ENCODE measurements at places on chromosomes 16 and 17.

DNA sequence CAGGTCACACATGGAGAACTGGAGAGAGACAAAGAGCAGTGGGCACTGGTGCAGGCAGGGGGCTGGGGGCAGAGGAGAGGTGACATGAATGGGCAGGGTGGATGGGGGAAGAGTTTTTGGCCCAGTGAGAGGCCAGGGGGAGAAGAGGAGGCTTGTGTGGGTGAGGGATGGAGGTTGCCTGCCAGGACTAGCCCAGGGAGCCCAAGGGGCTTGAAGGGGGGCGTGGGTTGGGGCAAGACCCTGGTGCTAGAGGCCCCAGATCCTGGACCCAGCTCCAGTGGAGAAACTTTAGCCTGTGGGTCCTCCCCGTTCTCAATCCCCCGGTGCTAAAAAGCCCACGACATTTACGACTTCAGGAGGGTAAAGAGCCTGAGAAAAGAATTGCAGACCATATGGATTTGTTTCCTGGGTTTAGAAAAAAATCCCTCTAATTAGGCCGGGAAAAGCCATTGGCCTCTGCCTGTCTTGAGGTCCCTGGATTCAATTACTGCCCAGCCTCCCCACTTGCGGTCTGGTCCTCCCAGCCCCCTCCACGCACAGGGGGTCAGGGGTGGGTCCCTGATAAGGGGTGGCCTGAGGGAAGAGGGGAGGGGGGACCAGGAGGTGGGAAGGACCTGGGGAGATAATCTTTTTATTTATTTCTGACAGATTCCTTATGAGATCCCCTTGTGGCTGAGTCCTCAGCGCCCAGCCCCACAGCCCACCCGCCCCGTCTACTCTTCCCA lies 33.0 kb downstream of the NGFR start:
- no peak for DNase-seq

DNA sequence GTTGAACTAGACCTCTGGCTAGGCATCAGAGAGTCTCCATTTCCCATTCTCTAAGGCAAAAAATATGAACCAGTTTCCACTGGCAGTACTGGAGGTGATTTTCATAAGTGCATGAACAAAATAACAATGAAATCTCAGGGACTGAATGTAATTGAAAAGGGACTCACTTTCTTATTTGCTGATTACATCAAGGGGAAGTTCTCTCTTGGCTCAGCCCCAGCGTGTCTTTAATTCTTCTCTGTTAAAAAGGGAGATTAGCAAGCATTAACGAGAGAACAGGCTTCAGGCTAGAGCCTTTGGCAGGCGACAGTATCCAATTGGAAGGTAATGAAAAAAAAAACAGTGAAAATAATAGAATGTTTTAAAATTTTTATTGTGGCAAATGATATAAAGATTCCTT lies 34.0 kb upstream of the ADAMTS18 start:
- DNase-seq, result no peak

DNA sequence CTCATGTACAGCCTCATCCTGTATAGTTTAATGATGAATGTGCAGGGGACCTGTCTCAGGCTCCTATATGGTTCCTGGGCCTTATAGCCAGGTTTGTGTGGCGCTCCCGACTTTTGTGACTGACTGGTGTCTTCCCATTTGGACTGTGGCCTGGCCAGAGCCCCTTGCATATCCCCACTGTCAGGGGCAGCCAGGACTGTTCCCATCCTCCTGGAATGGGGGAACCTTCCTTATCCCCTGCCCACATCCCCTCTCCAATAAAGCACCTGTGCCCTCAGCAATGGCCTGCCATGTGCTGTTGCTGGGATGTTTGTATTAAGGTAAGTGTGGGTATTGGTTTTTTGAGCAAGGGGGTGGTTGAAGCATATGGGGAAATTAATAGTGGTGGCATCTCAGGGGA lies 2.6 kb downstream of the B3GNT9 start:
- DNase-seq, result no peak

DNA sequence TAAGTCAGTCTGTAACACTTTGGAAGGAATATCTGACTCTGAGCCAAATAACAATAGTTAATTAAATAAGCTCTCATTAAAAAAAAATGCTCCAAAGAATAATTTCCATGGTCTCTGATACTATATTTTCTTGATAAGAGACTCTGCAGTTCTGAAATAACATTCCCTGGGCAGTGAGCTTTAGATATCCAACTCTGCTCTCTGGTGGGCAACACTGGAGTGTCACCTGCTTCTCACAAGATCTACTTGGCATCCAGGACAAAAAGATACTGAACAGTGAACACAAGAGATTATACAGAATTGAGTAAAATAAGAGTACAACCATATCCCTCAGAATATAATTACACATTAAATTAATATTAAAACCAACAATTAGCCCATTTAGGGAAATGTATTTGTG lies 13.7 kb downstream of the BLMH start:
- no peak for DNase-seq

DNA sequence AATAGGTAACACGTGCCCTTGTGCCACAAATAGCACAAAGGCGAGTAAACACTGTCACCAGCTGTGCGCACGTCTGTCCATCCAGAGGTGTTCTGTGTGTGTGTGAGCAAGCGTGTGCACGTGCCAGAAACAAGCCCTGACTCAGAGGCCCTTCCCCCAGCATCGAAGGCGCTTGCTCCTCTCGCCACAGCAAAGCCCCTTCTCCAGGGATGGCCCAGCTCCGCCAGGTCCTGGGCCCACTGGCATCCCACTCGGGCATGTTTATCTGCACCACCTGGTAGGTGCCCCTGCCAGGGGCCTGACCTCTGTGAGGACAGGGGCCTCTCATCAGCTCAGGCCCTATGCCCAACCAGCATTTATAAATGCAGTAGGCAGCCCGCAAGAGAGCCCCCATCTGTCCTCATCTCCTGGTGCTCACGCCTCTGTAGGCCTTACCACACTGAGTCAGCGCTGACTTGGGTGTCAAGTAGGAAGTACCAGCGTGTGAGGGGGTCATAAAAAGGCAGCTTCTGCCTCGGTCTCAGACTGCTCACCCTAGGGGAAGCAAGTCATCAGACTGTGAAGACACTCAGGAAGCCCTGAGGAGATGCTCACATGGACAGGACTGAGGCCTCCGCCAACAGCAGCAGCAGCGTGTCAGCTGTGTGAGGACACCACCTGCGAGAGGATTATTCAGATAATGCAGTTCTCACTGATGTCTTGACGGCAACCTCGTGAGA lies 10.8 kb downstream of the TMEM235 start:
- DNase-seq, result no peak

DNA sequence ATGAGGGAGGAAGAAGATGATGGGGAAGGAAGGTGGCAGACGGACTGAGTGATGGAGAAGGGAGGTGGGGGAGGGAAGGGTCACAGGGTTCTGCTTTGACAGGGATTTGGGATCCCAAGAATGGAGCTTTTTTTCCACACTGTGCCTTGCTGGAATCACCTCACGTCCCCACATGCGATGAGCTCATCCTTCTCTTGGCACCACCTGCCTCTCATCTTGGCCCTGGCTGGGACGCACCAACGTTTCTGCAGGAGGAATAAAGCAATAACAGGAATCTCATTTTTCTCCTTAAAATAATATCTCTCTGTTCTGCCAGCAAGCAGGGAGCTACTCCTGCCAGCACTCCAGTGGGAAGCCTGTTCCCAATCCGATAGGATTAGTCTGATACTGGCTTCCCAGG lies 47.8 kb downstream of the MEOX1 start:
- DNase-seq, result no peak

GRCh38 chr16:66752379-66752778 lies 970 bp upstream of the DYNC1LI2 start:
- DNase-seq, result no peak

DNA sequence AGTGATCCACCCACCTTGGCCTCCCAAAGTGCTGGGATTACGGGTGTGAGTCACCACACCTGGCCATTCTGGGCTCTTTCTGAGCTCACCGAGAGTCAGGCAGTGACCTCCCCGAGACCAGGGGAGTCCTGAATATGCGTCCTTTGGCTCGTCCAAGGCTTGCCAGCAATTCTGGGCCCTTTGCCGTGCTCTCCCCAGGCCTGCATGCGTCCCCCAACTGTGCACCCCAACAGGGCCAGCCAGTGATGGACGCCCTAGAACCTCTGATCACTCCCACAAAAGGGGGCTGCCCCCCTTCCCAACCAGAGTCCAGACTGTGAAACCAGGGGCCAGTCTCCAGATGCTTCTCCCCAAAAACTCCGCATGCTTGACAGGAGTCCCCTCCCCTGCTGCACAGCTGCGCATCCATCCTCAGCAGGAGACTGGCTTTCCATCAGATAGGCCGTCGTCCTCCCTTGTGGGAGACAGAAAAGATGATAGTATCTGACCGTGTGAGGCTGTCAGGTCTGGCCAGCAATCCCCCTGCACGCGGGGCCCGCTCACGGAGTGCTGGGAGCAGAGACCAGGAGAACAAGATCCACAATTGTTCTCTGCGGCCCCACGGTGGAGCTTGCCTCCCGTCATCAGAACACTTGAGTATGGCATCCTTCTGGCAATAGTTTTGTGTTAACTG lies 15.5 kb downstream of the HS3ST6 start:
- no peak for DNase-seq

DNA sequence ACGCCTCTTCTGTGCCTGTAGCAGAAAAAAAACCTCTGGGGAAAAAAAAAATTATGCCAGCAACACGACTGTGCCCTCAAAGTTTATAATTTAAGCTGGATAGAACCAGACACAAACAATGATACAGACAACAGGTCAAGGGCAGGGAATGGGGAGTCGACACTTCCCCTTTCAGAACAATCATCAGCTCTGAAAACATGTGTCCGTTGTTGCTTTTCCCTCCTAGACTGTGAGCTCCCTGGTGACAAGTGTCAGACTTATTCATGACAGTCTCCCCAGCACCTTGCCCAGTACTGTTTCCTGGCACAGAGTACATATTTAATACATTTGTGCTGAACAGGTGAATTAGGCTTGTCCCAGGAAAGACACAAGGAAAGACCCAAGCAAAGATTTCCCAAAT lies 178.3 kb downstream of the SOX9 start:
- no peak for DNase-seq

- DNase-seq, result no peak
Measured at GRCh38 chr17:38532451-38532850, 73.3 kb downstream of the SRCIN1 start.

DNA sequence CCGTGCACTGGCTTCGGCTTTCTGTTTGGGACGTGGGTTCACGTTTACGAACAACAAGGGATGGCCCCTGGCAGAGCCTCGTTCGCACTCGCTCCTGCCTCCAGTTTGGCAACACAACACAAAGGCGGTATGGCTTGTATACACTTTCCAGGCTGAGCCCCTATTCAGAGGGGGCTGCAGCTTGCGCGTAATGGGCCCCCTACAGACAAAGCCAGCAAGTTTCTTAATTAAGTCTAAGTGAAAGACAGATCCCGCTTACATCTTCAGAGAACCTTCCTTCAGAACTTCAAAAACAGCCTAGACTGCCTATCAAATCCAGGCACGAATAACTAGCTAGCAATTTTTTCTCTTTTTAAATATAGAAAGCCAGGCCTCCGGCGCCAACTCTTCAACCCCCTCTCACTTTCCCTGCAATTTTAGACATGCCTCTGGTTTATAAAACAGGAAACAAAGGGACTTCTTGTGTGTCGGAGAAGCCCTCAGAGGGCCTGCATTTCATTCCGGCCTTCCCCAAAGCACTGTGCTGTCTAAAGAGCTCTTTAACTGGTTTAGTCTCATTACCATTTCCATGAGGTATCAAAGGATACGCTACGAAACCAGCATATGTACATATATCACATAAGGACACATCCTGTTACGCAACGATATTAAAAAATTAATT lies 244.9 kb downstream of the STX8 start:
- no peak for DNase-seq

DNA sequence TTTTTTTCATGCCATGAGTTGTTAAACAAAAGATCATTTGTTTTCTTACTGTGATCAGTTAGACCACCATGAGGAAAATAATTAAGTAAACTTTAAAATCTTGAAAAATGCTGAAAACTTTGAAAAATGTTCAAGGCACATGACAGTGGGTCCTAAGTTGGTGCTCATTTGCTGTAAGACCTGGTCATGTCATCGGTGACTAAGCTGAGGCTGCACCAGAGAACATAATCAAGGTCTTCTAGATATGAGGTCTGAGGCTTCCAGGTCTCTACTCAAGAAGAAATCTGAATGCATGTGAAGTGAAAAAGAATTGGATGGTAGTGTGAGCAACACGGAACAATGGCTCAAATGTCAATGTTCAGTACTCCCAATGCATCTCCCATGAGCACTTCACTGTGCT lies 87.6 kb downstream of the CFDP1 start:
- DNase-seq, result no peak

All from LNCaP clone FGC (cell line).